ENCODE measurements at places on chromosomes 16 and 17.

GRCh38 chr16:69709456-69710084 lies 16.8 kb downstream of the NQO1 start:
- DNase-seq: no peak

GRCh38 chr16:81723098-81723723 lies 55.9 kb upstream of the PLCG2 start:
- no peak for DNase-seq

GRCh38 chr17:71726341-71726740 lies 394.5 kb upstream of the SOX9 start:
- DNase-seq: no peak

- no peak for DNase-seq
Measured at GRCh38 chr16:83402967-83403366, 404.8 kb upstream of the HSBP1 start.

- DNase-seq: no peak
Measured at GRCh38 chr17:72715906-72716572, 376.4 kb downstream of the SLC39A11 start.

DNA sequence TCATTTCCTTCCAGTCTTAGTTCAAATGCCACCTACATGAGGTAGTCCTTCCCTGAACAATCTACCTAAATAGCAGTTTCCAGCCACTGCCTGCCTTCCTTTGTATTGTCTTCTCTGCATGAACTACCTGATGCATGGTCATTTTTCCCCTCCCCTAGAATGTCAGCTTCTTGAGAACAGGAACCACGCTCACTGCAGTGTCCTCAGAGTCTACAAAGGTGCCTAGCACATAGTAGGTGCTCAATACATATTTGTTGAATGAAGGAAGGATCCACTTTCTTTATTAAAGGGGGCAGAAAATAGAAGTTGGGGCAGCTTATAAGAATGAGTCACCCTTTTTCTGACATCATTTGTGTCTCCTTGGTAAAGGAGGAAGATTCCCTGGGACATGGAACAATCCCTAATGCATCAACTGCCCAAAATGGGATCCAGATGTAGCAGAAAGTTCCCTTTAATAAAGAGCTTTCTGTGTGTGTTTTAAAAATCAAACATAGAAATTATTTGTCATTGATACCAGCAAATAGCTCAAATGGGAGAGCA lies 4.4 kb upstream of the CYLD start:
- no peak for DNase-seq

- no peak for DNase-seq
Measured at GRCh38 chr16:49928176-49929041, 72.5 kb upstream of the ZNF423 start.

- no peak for DNase-seq
Measured at GRCh38 chr16:8806272-8806983, 8.8 kb downstream of the PMM2 start.

DNA sequence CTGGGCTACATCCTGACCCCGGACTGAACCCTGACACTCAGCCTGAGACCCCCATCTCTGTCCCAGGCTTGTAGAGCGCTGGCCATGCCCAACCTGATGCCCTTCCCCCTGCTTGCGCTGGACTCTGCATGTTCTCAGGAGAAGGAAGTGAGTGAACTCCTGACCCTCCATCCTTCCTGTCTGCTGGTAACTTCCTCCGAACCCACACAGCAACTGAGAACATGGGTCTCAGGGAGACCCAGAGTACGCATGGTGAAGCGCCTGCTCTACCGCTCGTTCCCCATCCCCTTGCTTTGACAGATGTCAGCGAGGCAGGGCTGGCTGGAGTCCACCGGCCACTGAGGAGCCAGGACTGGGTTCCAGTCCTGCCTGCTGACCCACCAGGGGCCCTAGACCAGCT lies 6.1 kb downstream of the CAMKK1 start:
- no peak for DNase-seq

DNA sequence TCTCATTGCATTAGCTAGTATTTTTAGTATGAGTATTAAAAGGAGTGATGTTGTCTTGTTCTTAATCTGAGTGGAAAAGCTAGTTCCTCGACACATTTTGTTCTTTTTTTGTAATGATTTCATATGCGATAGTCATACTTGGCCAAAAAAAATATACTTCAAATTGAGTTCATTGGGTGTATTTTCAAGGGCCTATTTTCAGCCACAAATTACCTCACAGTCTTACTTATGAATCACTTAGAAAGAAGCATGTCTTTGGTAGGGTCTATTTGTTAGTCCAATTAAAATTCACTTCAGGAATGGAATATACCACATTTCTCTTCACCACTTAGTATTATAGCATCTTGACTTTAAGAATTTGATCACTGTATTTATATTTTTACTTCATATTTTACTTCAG lies 337.2 kb downstream of the CDH11 start:
- no peak for DNase-seq

Measured in right hindlimb (tissue), 1 donor.